ENCODE measurements at places on chromosomes 3 and 15. TPM values are rescaled to one million over a fixed set of nuclear protein-coding genes. Genes with fewer than 3 reads are reported as not detected.

- DNase-seq: no peak
Observed at GRCh38 chr15:79901958-79902357, 5.1 kb upstream of the MTHFS start.

- DNase-seq: no peak
Observed at GRCh38 chr3:64184621-64185020, 40.6 kb downstream of the PRICKLE2 start.

DNA sequence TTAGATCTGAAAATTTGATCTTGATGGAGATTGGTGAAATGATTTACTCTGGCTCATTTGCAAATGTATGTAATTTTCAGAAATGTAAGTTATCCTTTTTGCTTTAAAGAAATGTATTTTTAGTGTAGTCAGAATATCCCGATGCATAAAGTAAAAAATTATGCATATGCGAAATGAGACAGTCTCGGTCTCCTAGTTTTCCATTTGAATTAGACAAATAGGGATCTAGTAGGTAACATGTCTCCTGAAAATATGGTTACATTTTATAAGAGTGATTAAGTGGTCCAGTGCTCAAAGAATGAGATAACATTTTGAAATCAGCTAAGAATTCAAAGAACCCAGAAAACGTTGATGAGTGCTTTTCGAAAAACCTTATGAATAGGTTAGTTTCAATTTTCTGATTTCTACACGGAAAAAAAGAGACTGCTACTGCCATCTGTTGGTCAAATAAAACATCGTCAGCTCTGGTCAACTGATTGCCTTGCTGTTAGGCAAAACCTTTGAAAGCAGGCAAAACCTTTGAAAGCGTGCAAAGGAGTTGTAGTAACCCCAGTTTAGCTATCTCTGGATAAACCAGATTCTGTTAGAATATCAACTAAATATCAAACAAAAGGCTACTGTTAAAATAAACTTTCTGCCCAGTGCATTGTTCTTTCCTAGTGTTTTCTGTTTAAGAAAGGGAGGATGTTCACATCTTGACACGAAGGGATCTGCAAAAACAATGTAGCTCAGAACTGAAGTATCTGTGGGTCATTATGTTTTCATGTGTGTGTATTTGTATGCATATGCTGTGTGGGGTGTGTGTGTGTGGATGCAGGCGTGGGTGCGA lies 59.3 kb upstream of the CHMP2B start:
- DNase-seq: no peak

GRCh38 chr15:101807345-101807945 lies 4.1 kb downstream of the OR4F6 start:
- no peak for DNase-seq

- DNase-seq: no peak
Observed at GRCh38 chr3:178785961-178786360, 249.7 kb downstream of the KCNMB2 start.

DNA sequence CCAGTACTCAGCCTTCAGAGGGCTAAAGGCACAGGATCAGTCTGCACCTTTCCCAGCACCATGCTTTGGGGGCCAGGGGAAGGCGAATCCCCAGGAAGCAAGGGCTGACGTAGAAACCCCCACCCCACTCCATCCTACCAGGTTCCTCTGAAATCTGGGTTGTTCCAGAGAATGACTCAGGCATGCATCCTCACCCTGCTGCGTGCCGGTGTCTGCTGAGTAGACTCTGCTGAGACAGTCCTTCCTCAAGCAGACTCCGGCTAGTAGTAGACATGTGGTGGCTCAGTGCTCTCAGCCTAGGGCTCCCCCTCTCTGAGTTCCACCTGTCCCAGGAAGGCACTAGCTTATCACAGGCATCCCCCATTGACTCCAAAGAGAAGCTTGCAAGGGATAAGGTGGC lies 9.0 kb downstream of the TMEM43 start:
- DNase-seq: no peak

DNA sequence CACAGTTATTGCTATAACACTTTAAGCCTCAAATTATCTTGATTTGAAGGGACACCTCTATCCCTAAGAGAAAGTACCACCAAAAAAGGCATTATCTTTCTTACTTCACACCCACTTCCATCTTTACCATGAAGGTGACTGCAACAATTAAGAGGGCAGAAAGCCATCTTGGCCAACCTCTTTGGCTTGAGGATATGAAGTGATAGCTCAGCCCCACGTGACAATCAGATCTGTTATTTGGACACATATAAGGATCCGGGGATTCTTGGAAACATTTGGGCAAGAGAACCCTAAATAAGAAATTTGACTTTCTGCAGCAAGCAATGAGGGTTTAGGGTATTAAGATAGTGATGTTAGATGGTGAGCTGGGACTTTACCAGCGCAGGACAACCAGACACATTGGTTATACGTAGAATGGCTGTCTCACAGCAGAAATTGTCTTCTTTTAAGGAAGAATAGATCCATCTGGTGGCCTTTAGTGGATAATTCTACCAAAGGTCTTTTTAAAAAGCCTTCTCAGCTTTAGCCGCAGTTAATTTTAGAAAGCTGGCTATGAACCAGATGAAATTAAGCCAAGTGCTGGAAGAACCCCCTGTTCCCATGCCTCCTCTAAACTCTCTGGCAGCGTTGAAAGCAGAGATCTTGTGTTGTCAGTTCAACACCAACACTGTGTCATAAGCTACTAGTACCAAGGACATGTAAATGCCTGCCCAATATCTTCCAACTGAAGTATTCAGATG lies 12.3 kb downstream of the HCLS1 start:
- no peak for DNase-seq

GRCh38 chr3:127710155-127710941 lies 37.6 kb downstream of the ABTB1 start:
- peak; percentile 40 for DNase-seq

GRCh38 chr3:73393005-73393404 lies 231.7 kb downstream of the PDZRN3 start:
- DNase-seq: no peak

DNA sequence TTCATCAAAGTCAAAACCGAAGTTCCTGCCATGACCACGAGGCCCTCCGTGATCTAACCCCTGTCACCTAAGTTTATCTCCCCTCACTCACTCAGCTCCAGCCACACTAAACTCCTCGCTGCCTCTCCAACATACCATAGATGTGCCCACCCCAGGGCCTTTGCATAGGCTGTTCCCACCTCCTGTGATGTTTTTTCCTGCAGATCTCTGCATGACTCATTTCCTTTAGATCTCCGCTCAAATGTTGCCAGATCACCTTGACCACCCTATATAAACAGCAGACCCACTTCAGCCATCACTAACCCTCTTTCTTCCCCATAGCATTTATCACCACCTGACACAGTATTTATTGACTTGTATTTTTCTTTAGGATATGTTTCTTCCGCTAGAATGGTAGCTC lies 58.5 kb downstream of the HRH1 start:
- DNase-seq: no peak

DNA sequence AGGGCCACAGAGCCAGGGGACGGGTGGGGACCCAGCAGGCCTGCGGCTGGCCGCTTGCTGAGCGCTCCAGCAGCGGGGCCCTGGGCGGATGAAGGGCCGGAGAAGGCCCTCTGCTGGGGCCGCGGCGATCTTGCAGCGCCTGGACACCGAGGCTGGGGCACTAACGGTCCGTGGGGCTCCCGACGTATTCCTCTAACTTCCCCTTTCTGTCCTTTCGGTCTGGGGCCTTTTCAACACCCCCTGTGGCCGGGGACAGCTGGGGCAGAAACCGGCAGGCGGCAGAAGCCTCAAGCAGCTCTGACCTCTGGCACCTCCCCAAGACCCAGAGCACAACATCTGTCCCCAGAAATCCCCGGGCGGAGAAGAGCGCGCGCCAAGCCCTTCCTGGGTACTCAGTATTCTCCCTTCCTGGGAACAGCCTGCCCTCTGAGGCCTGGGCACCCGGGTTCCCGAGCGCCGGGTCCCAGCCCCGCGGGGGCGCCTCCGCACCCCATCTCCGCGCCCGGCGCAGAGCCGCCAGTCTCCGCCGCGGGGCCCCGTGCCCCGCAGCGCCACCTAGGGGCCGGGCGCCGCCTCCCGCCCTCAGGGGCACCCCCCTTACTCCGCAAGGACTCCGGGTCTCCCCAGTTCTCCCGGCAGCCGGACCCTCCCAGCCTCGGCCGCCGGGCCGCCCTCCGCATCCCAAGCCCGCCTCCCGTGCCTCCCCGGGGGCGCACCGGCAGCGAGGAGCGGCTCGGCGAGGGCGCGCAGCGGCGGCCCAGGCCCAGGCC lies 582 bp upstream of the SLCO3A1 start:
- peak; percentile 29 for DNase-seq

DNA sequence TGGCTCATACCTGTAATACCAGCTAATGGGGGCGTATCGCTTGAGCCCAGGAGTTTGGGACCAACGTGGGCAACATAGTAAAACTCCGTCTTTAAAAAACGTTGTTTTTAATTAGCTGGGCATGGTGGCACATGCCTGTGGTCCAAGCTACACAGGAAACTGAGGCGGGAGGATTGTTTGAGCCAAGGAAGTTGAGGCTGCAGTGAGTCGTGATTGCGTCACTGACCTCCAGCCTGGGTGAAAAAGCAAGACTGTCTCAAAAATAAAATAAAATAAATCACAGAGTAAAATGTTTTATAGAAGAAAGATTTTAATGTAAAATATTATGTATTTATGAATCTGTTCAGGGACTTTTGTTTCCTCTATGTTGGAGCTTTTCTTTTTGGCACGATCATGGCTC lies 15.3 kb upstream of the STRIT1 start:
- no peak for DNase-seq

- DNase-seq: no peak
Observed at GRCh38 chr3:34388830-34389229, 590.4 kb downstream of the PDCD6IP start.

DNA sequence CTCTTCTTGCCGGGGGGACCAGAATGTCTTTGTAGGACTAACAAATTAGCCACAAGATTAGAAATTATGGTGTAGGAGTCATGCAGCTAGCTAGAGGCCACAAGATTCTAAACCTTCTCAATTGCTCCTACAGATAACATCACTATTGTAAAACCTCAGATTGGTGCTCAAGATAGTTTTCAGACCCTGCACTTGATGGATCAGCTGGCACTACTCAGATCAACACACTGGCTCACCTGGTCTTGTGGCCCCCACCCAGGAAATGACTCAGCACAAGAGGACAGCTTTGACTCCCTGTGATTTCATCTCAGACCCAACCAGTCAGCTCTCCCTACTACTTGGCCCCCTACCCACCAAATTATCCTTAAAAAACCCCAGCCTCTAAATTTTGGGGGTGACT lies 124.1 kb upstream of the RASGRP1 start:
- DNase-seq: peak; percentile 62

DNA sequence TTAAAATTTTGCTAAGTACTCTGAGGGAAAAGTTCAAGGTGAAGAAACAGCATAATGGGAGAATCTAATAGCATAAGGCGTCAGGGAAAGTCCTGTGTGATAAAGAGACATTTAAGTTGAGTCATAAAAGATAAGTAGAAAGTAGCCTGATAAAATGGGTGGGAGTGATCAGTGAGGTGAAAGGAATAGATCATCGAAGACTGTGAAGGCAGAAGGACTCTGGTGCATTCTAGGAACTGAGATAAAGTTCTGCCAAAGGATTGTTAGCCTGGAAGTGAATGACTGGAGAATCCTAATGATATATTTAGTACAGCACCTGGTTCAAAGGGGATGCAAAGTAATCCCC lies 149.9 kb downstream of the CFAP20DC start:
- DNase-seq: no peak

Gene DUOXA1
- total RNA-seq: not detected

Gene SRGAP3
- total RNA-seq: 6.7 TPM

Gene WNT5A
- 7.4 TPM for total RNA-seq

Gene TMOD2
- 5.9 TPM for total RNA-seq

Gene ST3GAL6
- 6.6 TPM for total RNA-seq

Gene ZNF592
- 42.8 TPM for total RNA-seq

Gene UPK1B
- not detected for total RNA-seq

All from Peyer's patch (tissue), 4 donors.